Mammary epithelial cell (primary cell): ENCODE measurements at places on chromosomes 1 and 21. TPM values are rescaled to one million over a fixed set of nuclear protein-coding genes. Genes with fewer than 3 reads are reported as not detected.

- DNase-seq = no peak
These were observed 70.4 kb upstream of the HMCN1 start for GRCh38 chr1:185663771-185664296.

DNA sequence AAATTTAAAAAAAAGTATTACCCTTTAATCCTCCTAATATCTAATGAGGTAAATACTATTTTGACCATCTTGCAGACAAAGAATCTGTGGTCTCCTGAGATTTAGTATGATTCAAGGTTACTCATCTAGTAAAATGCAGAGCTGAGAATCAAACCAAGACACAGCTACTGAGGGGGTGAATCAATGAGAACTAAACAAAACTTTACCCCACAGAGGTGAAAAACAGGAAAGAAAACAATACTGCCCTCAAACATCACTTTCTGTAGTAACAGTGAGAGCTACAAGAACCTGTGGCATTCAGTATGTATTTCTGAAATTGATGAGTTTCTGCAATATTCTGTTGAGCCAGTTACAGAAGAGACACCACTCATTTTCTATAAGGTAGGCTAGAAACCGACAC, 85.1 kb downstream of the JAK1 start:
- DNase-seq = peak; percentile 58

DNA sequence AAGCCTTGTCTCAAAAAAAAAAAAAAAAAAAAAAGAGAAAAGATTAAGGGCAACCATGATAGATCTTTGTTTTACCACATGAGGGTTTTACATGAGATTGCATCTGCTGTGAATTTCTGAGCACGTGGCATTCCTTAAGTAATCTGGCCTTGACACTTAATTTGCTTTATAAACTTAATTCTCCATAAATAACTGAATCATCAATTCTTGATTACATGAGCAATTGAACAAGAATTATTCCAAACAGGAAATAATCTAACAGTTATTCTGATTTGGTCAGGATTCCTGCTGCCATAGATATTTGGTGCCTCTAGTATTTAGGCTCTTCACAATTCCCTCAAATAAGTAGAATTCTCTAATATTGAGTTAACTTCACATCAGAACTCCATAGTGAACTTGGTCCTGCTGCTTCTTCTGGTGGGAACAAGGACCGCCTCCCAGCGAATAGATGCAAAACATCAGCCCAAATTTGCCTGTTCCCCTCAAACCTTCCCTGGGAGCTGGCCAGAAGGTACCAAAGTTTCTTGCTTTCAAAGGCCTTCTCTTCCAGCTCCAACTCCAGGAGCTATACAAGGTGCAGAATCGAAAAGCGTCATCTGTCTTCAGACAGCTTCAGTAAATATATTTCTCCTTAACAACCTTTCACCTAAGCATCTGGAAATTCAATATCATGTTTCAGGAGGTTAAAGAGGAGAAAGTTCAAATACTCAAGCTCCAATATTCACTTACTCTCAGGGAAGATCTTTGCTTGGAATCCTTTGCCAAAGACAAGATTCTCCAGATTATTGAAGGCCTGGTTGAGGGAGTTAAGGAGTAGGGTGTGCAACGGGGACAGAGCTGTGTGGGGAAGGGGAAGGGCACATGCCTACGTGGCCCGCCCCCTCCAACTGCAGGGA, 1.0 kb downstream of the KRTCAP2 start:
- DNase-seq = no peak

HFM1 gene
- not detected in 2 replicates for total RNA-seq

DNA sequence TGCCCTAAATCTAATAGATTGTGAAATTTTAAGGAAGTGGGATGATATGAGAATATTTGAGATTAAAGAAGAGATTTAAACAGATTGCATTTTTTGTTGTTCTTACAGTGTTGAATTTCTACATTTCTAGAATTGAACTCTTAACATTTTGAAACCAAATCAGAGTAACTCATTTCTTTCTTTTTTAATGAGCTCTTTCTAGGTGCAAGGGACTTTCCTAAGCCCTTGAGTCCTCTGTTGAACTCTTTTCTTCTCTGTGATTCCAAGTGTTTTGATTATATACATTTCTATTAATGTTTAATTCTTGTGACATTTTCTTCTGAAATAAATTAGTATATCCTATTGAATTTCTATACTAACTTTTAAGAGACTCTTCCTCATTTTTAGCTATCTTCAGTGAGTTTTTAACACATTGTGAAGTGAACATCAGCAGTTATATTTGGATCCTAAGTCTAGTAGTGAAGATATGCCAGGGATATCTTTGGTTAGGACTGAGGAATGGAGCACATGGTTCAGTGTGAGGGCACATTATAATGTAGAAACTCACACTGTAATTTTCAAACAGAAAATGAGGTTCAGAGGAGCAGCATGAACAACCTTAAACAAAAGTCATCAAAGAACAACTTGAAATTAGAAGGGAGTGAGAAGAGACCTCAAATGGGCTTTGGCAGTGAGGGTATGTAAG, 53.1 kb downstream of the ATG4C start:
- no peak for DNase-seq

DNA sequence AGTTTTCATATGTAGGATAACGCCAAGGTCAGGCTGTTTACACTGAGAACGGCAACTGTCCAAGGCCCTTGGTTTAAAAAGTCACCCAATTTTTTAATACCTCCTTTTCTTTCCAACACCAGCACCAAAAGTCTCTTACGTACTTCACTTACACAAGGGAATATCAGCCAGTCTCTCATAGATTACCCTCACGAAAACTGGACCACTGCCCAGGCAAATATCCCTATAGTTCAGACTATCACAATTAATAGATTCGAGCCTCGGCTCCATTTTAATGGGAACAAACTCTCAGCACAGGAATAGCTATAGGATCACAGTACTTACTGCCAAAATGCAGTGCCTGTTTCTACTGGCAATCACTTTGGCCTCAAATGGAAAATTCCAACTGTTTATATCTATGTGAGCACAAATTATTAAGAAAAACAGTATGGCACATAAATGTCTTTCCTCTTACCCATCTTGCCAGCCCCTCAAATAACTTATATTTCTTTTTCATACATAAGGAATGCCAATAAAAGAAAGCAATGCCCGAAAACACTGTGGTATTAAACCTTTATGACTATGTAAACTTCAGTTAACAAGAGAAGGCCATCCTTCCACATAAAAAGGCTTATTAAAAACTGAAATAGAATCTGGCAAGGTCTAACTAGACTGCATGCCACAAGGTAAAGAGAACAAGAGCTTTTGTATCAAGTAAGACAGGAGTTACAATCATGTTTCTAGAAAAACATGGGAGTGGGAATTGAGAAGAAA, 97.8 kb downstream of the SLC45A1 start:
- no peak for DNase-seq

EFNA3 gene
- total RNA-seq = 2.2 TPM

UQCRHL gene
- 1.2 TPM for total RNA-seq

PRMT6 gene
- 17.7 TPM for total RNA-seq

C4BPA gene
- total RNA-seq = not detected

DNA sequence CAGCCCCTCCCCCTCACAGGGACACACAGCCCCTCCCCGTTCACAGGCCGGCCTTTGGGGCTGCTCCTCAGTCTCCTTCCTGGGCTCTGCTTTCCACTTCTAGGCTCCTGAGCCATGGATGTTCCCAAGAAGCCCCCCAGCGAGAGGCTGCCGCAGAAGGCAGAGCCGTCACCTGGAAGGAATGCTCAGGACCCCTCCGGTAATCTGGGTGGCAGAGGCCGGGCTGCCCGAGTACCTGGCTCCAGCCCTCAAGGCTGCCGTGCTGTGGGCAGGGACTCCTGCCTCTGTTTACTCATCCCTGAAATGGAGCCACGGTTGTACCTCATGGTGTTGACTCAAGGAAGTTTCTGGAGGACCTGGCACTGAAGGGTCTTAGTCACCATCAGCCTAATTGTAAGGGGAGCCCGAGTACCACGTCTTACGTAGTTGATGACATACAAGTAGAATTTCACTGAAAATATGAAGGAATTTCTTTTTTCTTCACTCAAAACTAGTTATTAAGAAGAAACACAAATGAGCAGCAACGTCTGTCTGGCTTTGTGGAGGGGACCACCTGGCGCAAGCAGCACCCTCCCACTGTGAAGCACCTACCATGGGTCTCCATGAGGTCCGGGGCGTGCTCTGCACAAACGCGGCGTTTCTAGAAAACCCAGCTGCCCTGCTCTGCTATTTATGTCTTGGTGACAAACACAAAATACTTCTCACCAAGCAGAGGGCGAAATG, 33.7 kb downstream of the PRDM15 start:
- no peak for DNase-seq

DNA sequence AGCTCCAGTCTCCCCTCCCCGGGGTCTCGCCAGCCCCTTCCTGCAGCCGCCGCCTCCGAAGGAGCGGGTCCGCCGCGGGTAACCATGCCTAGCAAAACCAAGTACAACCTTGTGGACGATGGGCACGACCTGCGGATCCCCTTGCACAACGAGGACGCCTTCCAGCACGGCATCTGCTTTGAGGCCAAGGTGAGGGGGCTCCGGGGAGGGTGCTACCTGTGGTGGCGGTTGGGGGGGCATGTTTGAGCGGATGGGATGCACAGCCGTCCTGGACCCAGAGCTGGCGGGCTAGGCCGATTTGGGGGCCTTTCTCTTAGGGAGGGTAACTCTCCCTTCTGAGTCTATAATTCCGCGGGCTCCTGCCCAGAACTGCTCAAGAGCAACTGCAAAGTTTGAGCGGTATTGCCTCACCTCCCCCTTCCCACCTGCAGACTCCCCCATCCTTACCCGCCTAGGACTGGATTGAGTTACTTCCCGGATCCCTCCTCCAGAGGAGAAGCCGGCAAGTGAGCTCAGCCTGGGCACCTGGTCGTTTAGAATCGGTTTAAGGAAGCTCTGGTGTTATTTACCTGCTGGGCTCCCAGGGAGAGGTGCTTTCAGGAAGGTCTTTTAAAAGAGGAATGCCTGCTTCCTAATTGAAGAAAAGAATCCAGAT, 730 bp downstream of the NOS1AP start:
- DNase-seq = peak; percentile 42

PRELP gene
- total RNA-seq = 0.12 TPM in 1 of 2 replicates, not detected in the other

DNA sequence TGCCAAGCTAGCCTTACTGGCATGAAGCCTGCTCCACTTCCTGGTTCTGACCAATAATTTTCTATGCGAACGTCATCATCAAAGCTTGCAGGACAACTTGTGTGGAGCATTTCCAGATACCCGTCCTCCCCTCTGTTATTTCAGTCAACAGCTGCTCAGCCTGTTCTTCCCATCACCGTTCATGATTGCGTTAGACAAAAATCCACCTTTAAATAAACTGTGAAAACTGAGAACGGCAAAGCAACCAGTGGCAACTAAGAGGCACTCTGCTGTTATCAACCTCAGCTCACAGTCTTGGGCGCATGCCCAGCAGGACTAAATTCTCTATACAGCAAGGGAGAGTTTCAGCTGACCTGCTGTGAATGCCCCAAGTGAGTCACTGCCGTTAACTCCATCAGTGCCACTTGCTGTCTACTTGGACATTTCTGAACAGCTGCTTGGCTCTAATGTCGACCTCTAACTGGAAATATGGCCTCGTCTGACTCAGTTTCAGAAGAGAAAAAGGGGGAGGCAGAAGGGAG, 207.4 kb upstream of the RUNX1 start:
- peak; percentile 99 for DNase-seq

DNA sequence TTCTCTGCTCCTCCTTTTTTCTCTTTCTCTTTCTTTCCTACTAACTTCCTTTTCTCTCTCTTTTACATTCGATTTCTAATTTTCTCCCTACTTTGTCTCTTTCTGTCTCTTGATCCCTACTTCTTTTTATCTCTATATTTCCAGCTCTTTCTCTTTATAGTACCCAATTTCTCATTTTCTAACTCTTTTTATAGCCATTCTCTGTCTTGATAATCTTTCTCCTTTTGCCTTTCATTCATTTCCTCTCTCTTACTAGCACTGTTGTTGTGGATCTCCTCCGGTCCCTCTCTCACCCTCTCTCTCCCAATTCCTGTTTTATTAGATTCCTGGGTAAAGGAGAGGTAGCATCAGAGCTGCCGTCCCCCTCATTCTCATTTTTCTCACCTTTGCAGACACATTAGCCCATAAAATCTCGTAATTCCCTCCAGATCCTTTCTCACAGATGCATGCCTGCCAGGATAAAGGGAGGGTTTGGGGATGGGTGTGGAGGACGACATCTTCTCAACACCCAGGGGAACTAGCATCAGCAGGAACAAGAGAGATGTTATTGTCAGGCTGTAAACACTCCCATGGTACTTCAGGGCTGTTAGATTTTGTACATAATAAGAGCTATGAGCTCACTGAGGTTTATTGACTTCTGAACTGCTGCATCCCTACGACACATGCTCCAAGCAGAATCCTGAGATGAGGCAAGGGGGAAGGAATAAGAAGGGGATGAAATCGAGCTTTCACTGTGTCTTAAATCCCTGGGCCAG, 159.0 kb upstream of the GALNT2 start:
- no peak for DNase-seq

- DNase-seq = peak; percentile 64
These were observed 120.3 kb downstream of the PPIAL4G start for GRCh38 chr1:148362626-148363438.

TEX38 gene
- not detected for total RNA-seq

DNA sequence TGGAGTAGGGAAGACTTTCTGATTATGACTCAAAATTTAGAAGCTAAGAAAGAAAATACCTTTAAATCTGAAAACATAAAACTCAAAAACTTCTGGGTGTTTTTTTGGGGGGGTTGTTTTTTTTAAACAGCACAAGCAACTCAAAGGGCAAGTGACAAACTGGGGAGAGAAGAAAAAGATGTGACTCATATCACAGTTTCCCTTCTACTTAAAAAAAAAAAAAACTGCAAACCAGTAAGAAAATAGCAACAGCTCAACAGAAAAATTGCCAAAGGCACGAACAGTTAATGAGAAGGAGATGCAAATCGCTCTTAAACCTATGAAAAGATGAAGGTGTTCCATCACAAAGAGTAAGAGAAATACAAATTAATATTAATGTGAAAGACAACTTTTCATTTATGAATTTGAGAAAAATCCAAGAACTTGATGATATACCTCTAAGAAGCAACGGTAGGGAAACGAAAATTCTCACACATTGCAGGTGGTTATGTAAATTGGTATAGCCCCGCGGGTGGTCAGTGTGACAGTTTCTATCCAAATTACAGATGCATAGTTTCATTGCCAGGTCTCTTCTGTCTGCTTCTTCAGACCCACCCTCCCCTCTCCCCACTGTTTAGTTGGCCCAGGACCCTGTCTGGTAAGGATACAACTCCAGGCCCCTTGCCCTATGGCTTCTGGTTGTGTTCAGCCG, 9.0 kb downstream of the IFNAR2 start:
- DNase-seq = no peak

- DNase-seq = no peak
These were observed 13.9 kb upstream of the MTARC1 start for GRCh38 chr1:220772846-220773245.

- DNase-seq = no peak
These were observed 494.6 kb upstream of the ADGRL4 start for GRCh38 chr1:79501153-79501552.
